ENCODE measurements at places on chromosomes 5 and 9.

DNA sequence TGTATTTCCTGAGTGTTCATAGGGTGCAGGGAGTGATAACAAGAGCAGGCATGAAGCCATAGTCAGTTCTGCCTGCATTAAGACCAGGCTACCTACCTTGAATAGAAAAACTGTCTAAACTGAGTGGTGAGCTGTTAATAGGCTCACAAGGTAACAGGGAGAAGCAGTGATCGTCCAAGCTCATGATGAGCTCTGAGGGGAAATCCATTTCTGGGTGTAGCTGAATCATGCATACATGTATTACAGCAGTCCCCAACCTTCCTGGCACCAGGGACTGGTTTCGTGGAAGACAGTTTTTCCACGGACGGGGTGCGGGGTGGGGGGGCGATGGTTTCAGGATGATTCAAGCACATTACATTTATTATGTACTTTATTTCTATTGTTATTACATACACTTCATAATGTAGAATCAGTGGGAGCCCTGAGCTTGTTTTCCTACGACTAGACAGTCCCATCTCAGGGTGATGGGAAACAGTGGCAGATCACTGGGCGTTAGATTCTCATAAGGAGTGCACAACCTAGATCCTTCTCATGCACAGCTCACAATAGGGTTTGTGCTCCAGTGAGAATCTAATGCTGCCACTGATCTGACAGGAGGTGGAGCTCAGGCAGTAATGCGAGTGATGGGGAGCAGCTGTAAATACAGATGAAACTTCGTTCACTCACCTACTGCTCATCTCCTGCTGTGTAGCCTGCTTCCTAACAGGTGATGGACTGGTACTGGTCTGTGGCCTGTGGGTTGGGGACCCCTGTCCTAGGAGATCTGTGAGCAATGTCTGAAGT is 100.0 kb upstream of the IL6ST start:
- DNase-seq: no peak
- H3K36me3 ChIP-seq: no peaks in the 10 kb centered on the region
- no peak overlapping the region for H3K4me3 ChIP-seq
- no peak overlapping the region for H3K27ac ChIP-seq

DNA sequence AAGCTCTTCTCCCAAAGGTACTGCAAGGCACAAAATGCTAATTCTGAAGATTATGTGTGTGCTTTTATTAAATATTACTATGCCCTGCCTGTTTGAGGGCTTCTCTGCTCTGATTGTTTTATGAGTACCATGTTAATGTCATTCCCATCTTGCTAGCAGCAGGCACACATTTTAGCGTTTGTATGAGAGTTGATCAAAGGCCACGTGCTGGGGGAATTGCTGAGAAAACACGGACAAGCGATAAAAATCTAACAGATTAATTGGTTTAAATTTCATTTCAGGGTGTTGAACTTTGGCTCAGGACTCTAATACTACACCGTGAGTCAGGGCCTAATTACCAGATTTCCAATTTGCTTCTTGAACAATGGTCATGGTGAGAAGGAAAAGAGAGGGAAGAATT is 298.4 kb downstream of the EBF1 start:
- H3K27me3 ChIP-seq: peaks cover 55% of the 10 kb centered on the region
- no peaks in the 10 kb centered on the region for H3K4me1 ChIP-seq
- no peaks in the 10 kb centered on the region for H3K36me3 ChIP-seq
- H3K4me3 ChIP-seq: no peak overlapping the region
- no peak for DNase-seq

DNA sequence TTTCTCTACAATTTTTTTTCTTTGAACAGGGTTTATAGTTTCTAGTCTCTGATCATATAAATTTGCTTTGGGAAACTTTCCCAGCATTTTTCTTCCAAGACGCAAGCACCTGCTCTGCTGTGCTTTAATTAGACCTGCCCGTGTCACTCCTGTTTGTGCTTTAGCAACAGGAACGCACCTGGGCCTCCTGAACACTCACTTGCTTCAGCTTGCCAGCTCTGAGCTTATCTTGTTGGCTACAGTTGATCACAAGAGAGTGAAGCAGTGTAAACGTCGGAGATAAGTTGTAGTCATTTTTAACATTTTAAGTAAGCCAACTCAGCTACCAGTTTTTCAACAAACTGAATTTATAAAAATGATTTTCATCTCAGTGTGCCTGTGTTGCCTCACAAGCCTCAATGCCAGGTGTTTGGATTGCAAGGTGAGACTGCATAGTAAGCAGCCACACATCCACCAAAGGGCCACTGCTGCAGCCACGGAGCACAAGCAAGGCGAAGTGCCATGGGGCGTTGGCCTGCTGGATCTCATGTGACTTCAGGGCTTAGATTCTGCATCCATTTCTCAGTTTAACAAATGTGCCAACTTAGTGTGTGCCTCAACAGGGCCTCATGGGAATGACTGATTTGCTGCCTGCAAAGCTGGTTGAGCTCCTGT is 166.9 kb downstream of the TRIO start:
- peaks cover 86% of the 10 kb centered on the region for H3K36me3 ChIP-seq
- H3K27ac ChIP-seq: no peak overlapping the region
- DNase-seq: no peak
- H3K4me1 ChIP-seq: peaks cover 2% of the 10 kb centered on the region
- H3K27me3 ChIP-seq: no peaks in the 10 kb centered on the region

DNA sequence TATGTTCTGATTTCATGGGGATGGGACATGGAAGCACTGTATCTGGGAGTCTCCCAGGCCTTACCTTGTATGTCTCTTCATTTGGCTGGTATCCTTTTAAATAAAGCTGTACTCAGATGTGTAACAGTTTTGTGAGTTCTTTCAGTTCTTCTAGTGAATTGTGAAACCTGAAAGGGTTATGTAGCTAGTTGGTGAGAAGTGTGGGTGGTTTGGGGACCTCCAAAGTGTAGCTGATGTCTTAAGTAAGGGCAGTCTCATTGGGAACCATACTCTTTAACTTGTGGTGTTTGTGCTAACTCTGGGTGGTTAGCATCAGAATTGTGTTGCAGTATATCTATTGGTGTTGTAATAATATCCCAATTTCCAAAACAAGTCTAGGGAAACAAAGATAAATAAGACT is 166.9 kb upstream of the CCNH start:
- no peak overlapping the region for H3K27ac ChIP-seq
- H3K4me1 ChIP-seq: no peaks in the 10 kb centered on the region
- H3K36me3 ChIP-seq: no peaks in the 10 kb centered on the region
- H3K27me3 ChIP-seq: no peaks in the 10 kb centered on the region
- DNase-seq: no peak

DNA sequence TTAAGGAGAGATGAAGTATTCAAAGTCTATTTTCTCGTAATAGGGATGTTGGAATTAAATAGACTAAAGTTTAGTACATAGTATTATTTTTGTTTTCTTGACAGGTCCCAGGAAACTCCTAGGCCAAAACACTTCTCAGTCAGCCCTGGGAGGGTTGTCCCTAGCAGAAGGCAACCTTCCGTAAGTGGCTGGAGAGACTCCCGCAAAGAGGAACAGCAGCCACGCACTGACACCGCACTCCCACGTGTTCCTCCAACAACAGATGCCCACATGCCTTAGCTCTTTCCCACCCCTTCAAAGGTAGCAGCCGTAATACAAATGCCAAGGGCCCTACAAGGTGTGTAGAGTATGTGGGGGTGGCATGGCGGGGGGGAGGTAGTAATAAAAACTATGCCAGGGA is 28.4 kb downstream of the PCDHGC5 start:
- H3K27ac ChIP-seq: no peak overlapping the region
- peaks cover 55% of the 10 kb centered on the region for H3K4me1 ChIP-seq

DNA sequence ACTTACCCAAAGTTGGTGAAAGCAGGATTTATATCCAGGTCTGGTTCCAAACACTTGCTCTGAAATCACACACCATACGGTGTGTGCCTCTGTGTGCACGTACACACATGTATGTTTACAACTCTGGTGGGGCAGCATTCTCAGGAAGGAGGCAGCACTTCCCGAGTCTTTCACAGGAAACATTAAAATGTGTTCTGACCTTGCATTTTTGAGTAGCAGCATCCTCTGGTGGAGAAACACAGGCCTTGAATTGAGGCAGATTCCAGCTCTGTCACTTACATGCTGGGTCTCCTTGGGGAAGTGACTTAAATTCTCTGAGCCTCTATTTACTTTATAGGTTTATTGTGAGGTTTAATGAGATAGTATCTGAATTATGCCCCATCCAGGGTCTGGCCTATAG is 126.4 kb downstream of the RGS3 start:
- H3K4me1 ChIP-seq: peaks cover 5% of the 10 kb centered on the region
- no peak overlapping the region for H3K4me3 ChIP-seq
- no peak for DNase-seq
- no peaks in the 10 kb centered on the region for H3K27me3 ChIP-seq
- H3K36me3 ChIP-seq: peaks cover 6% of the 10 kb centered on the region

Measured in RWPE2 (cell line).